ENCODE measurements at places on chromosomes 16 and 17.

DNA sequence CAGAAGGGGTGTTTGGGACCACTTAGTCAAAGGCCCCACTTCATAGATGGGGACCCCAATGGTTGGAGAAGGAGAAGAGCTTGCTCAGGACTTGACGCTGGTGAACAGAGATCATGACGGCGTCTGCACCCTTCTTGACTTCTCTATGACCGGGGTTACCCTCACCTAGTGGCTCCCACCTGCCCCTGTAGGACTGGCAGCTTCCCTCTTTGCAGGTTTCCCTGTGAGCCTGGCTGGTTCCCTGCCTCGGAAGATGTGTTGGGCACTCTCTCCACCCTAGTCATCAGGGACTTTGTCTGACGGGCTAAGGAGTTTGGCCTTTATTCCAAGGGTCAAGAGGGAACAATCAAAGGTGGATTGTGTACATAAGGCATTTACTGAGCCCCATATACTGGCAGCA lies 22.7 kb downstream of the TBX4 start:
- H3K36me3 ChIP-seq: no peaks in the 10 kb centered on the region
- no peak overlapping the region for H3K27ac ChIP-seq
- no peak overlapping the region for H3K4me3 ChIP-seq

- H3K4me1 ChIP-seq: no peaks in the 10 kb centered on the region
- H3K27me3 ChIP-seq: no peaks in the 10 kb centered on the region
- H3K36me3 ChIP-seq: no peaks in the 10 kb centered on the region
These were observed at the start of gene SLC13A2 for GRCh38 chr17:28473542-28473941. TSS of gene SLC13A2 (plus strand) at chr17:28473644. CDS start at chr17:28473713, 69 bp downstream.

GRCh38 chr17:55845385-55845784 lies 94.5 kb downstream of the PCTP start:
- H3K27me3 ChIP-seq: no peaks in the 10 kb centered on the region
- H3K27ac ChIP-seq: no peak overlapping the region
- H3K36me3 ChIP-seq: no peaks in the 10 kb centered on the region
- H3K4me1 ChIP-seq: no peaks in the 10 kb centered on the region

DNA sequence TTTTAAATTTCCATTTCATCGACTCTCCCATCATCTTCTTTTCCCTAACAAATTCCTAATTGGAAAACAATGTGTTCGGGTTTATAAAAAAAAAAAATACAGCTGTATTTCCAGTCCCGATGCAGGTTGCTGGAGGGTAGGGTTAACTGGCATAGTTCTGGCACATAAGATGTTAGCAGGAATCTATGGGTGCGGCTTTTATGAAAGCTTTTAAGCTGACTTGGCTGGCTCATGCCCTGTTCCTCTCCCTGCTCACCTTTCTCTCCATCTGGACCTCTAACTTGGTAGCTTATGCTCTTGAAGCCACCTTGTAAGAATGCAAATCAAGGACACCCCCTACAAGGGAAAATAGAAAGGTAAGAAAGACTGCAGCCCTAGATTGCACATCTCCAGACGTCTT lies 33.2 kb upstream of the KCNJ2 start:
- no peak for DNase-seq
- no peak overlapping the region for H3K27ac ChIP-seq
- no peaks in the 10 kb centered on the region for H3K4me1 ChIP-seq
- no peaks in the 10 kb centered on the region for H3K27me3 ChIP-seq
- no peak overlapping the region for H3K4me3 ChIP-seq

GRCh38 chr16:2473999-2474876 lies 689 bp upstream of the TBC1D24 start:
- H3K4me1 ChIP-seq: no peaks in the 10 kb centered on the region

GRCh38 chr17:16091773-16092172 lies 92.1 kb downstream of the TTC19 start:
- no peaks in the 10 kb centered on the region for H3K4me1 ChIP-seq
- H3K27ac ChIP-seq: no peak overlapping the region
- no peak for DNase-seq
- no peak overlapping the region for H3K4me3 ChIP-seq
- peaks cover 52% of the 10 kb centered on the region for H3K36me3 ChIP-seq

- H3K4me3 ChIP-seq: no peak overlapping the region
- no peak for DNase-seq
- H3K27me3 ChIP-seq: peaks cover 8% of the 10 kb centered on the region
These were observed 4.6 kb downstream of the UTS2R start for GRCh38 chr17:82376042-82376730.

GRCh38 chr17:35189291-35189690 lies 4.9 kb downstream of the SLC35G3 start:
- no peaks in the 10 kb centered on the region for H3K27me3 ChIP-seq
- H3K4me1 ChIP-seq: no peaks in the 10 kb centered on the region
- no peak overlapping the region for H3K27ac ChIP-seq
- DNase-seq: no peak
- no peak overlapping the region for H3K4me3 ChIP-seq

- no peak overlapping the region for H3K27ac ChIP-seq
- no peaks in the 10 kb centered on the region for H3K36me3 ChIP-seq
- H3K27me3 ChIP-seq: no peaks in the 10 kb centered on the region
- H3K4me1 ChIP-seq: no peaks in the 10 kb centered on the region
These were observed 361.9 kb downstream of the C16orf95 start for GRCh38 chr16:86955136-86955855.

GRCh38 chr17:81365148-81365600 lies 30.1 kb upstream of the BAHCC1 start:
- H3K27me3 ChIP-seq: no peaks in the 10 kb centered on the region
- peak; percentile 82 for DNase-seq
- no peaks in the 10 kb centered on the region for H3K36me3 ChIP-seq
- H3K4me3 ChIP-seq: peak overlapping the region; percentile 52
- no peak overlapping the region for H3K27ac ChIP-seq

DNA sequence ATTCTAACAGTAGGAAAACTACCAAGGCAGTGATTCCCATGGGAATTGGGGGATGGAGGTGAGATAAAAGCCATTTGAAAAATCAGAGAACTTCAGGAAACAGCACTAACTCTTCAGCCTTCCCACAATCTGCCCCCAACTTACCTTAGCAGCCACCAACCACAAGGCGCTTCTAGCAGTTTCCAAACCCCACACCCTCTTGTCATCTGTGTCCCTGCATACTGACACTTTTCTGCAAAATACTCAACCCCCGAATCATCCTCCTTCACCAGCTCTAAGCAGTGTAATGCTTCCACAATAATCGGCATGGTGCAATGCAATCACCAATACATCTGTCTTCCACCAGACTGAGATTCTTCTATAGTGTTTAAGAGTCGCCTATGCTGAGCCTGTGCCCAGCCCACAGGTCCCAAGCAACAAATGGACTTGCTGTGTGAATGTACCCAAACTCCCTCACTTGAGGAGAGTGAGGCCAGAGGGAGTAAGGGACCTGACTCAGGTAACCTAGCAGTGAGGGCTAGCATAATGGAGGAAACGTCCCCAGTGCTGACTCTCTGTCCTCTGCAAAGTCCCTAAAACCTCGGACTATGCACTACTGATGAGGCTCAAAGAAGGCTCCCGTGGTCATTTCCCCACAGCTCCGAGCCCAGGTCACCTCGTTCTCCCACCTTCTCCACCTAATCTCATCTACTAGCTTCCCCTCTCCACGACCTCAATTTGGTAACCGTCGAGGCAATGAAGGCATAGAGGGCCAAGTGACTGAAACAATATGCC lies 943 bp downstream of the DYNC1LI2 start:
- H3K27me3 ChIP-seq: no peaks in the 10 kb centered on the region
- no peak overlapping the region for H3K27ac ChIP-seq
- no peak for DNase-seq
- H3K4me3 ChIP-seq: peak overlapping the region; percentile 84
- no peaks in the 10 kb centered on the region for H3K4me1 ChIP-seq

DNA sequence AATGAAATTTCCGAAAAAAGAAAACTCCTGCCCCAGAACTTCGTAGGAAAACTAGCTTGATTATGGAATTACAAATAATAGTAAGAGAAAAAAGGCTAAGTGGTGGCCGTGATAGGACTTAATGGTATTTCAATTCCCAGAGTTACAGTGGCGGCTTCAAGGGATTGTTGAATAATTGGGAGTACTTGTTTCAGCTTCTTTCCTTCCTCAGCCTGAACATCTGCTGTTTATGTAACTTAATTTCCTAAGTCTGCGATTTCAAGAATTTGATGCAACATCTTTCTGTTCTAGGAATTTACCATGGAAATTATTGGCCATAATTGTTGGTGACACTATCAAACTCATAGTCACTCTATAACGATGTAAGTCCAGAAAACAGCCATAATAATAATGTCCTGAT lies 684 bp upstream of the APPBP2 start:
- H3K4me3 ChIP-seq: peak overlapping the region; percentile 92
- H3K36me3 ChIP-seq: peaks cover 28% of the 10 kb centered on the region
- no peak overlapping the region for H3K27ac ChIP-seq
- no peaks in the 10 kb centered on the region for H3K27me3 ChIP-seq
- DNase-seq: no peak

DNA sequence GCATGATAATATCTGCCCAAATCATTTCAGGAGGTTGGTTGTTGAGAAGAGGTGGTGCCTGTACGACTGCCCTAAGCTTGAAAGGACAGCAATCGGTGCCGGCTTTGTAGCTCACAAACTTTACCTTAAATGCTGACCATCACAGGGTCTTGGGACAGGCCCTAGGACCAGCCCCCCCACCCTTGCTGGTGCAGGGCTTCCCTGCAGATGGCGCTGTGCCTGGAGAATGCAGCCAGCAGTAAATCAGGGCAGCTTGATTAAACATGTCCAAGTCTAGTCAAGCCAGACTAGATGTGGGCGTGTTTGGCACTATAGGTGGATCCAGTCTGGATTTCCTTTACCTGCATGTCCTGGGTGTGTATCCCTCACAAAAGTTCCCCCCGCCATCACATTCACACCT lies 135.5 kb upstream of the CRHR1 start:
- H3K4me1 ChIP-seq: no peaks in the 10 kb centered on the region
- no peaks in the 10 kb centered on the region for H3K36me3 ChIP-seq
- no peaks in the 10 kb centered on the region for H3K27me3 ChIP-seq
- no peak overlapping the region for H3K4me3 ChIP-seq
- no peak overlapping the region for H3K27ac ChIP-seq
- DNase-seq: peak; percentile 82

- peaks cover 8% of the 10 kb centered on the region for H3K36me3 ChIP-seq
- peak; percentile 24 for DNase-seq
- no peak overlapping the region for H3K27ac ChIP-seq
These were observed 235.6 kb downstream of the ZNF423 start for GRCh38 chr16:49620158-49620868.

DNA sequence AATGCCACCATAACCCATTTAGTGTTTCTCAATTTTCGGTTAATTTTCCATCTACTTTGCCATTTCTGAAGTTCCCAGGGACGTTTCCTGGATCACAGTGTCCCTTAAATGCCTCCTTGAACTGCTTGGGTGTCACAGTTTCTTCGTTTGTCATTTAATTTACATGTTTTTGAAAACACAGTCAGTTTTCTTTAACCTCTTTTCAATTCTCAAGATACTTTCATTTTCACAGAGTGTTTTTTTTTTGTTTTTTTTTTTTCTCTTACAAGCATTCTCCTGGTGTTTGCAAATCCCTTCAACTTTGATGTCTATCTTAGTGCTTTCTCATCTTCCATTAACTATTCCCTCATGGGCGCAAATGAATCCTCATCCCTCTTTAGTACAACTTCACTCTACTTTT lies 283.7 kb downstream of the GRIN2A start:
- H3K36me3 ChIP-seq: no peaks in the 10 kb centered on the region
- H3K4me3 ChIP-seq: no peak overlapping the region

GRCh38 chr16:87457061-87457611 lies 35.7 kb downstream of the ZCCHC14 start:
- DNase-seq: no peak
- no peak overlapping the region for H3K4me3 ChIP-seq
- no peaks in the 10 kb centered on the region for H3K4me1 ChIP-seq
- no peak overlapping the region for H3K27ac ChIP-seq
- H3K27me3 ChIP-seq: no peaks in the 10 kb centered on the region
- peaks cover 44% of the 10 kb centered on the region for H3K36me3 ChIP-seq

- no peak for DNase-seq
- no peak overlapping the region for H3K27ac ChIP-seq
- peaks cover 23% of the 10 kb centered on the region for H3K36me3 ChIP-seq
- no peak overlapping the region for H3K4me3 ChIP-seq
- peaks cover 4% of the 10 kb centered on the region for H3K4me1 ChIP-seq
These were observed 174.2 kb downstream of the SEC14L1 start for GRCh38 chr17:77315010-77315409.
